ENCODE measurements at places on chromosomes 16 and 17. TPM values are rescaled to one million over a fixed set of nuclear protein-coding genes. Genes with fewer than 3 reads are reported as not detected.

TNFRSF13B gene
- not detected for polyA plus RNA-seq

PROCA1 gene
- 11.8 TPM for polyA plus RNA-seq

DHODH gene
- polyA plus RNA-seq: 13.7 TPM

AIPL1 gene
- 0.16 TPM for polyA plus RNA-seq

ABI3 gene
- 6.5 TPM for polyA plus RNA-seq

CCDC92B gene
- 10.6 TPM for polyA plus RNA-seq

SEZ6L2 gene
- polyA plus RNA-seq: 138 TPM

HS3ST3A1 gene
- polyA plus RNA-seq: 4.0 TPM

All from spinal cord (tissue), 10 donors.